ENCODE measurements at places on chromosomes 7 and 10. TPM values are rescaled to one million over a fixed set of nuclear protein-coding genes. Genes with fewer than 3 reads are reported as not detected.

NCF1 gene
- total RNA-seq: 4.5 TPM

DNA sequence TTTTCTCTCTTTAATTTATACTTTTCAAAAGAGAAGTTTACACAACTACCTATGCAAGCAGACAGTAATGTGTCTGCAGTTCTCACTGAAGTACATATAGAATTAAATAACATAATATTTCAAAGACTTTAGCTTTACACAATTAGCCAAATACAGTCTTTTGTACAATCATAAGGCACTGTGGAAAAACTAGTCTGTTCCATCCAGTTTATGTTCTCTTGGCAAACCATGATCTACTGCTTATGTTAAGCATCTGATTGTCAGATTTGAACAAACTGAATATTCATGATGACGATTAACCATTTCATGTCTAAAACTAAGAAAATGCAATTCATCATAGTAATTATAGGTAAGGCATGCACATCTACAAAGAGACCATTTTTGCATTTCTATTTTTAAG, 842 bp downstream of the SEMA3A start:
- peak overlapping the region; percentile 67 for H3K4me3 ChIP-seq
- H3K27ac ChIP-seq: peak overlapping the region; percentile 77
- no peaks in the 10 kb centered on the region for H3K27me3 ChIP-seq

SCIN gene
- total RNA-seq: 0.50 TPM

GRCh38 chr7:102080434-102081243, 206.0 kb upstream of the SH2B2 start:
- H3K4me1 ChIP-seq: no peaks in the 10 kb centered on the region
- DNase-seq: no peak
- no peak overlapping the region for H3K4me3 ChIP-seq
- H3K36me3 ChIP-seq: no peaks in the 10 kb centered on the region
- no peaks in the 10 kb centered on the region for H3K27me3 ChIP-seq

DNA sequence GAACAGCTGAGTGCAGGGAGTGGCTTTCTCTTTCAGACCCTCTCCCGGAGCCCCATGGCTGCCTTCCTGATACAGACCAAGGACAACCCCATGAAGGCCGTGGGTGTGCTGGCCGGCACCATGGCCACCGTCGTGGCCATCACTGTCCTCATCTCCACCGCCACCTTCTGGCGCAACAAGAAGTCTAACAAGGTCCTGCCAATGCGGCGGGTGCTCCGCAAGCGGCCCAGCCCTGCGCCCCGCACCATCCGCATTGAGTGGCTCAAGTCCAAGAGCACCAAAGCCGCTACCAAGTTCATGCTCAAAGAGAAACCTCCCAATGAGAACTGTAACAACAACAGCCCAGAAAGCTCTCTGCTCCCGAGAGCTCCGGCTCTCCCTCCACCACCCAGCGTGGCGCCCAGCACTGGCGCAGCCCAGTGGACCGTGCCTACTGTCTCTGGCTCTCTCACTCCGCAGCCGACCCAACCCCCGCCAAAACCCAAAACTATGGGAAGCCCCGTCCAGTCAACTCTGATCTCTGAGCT, 11.2 kb downstream of the LRIT2 start:
- no peaks in the 10 kb centered on the region for H3K27me3 ChIP-seq
- H3K4me3 ChIP-seq: no peak overlapping the region
- no peak for DNase-seq
- H3K4me1 ChIP-seq: no peaks in the 10 kb centered on the region

DNA sequence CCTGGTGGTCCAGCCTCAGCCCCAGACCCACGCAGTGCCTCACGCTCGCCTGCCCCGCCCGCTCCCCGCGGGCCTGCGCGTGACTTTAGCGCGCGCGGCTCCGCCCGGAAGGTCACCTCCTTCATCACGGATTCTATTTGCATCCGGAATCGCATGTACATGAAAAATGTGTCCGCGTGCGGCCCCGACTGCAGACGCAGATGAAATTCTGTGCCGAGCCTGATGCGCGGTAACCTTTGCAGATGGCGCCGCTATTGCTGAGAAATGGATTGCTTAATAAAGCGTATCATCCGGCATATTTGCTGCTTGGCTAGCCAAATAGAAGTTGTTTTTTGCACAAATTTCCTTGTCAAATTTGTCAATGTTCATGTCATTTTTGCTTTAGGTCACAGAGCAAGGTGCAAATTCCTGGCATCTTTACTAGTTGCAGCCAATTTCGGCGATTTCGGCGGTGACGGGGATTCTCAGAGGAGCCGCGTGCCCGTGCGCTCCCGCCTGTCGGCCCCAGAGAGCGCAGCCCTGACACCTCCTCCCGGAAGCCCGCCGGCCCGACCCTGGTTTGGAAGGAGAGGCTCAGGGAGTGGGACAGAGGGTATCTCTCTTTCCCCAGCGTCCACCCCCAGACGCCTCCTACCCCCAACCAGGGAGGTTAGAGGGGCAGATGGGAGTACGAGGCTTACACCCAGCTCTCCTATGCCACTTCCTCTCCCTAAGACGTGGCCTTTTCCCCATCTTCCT, 85.9 kb upstream of the PAX2 start:
- no peaks in the 10 kb centered on the region for H3K36me3 ChIP-seq
- H3K27ac ChIP-seq: no peak overlapping the region
- peaks cover 29% of the 10 kb centered on the region for H3K4me1 ChIP-seq
- H3K27me3 ChIP-seq: peaks cover 56% of the 10 kb centered on the region
- no peak for DNase-seq

DNA sequence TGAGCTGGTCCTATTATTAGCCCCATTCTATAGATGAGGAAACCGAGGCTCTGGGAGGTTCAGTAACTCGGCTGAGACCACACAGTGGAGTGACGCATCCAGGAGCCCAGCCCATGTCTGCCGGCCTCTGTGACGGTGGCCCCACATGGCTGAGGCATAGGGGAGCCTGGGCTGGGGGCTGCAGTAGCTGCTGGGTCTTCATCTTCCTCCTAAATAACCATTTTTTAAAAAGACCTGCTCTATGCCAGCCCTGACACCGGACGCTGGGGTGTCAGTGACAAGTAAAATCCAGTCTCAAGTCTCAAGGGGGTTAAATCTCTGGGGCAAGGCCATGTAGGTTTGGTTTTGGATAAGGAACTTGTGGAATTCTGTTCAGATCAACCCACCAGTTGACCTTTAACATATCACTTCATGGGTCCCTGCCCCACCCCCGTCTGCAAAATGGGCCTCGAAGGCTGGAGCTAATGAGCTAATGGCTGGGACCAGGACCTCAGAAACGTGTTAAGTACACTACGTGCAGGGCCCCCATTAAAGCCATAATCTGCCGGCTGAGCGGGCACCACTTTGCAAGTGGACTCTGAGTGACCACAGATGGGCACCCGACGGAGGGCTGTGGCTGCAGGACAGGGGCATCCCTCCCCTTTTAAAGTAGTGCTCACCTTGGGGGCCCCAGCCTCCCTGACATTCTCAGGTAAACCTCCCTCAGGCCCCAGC, 136.5 kb upstream of the UNC5B start:
- DNase-seq: no peak
- H3K27me3 ChIP-seq: no peaks in the 10 kb centered on the region
- no peaks in the 10 kb centered on the region for H3K4me1 ChIP-seq
- no peak overlapping the region for H3K4me3 ChIP-seq
- H3K27ac ChIP-seq: no peak overlapping the region
- no peaks in the 10 kb centered on the region for H3K36me3 ChIP-seq

DNA sequence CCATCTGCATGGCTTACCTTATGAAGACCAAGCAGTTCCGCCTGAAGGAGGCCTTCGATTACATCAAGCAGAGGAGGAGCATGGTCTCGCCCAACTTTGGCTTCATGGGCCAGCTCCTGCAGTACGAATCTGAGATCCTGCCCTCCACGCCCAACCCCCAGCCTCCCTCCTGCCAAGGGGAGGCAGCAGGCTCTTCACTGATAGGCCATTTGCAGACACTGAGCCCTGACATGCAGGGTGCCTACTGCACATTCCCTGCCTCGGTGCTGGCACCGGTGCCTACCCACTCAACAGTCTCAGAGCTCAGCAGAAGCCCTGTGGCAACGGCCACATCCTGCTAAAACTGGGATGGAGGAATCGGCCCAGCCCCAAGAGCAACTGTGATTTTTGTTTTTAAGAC, 12.4 kb downstream of the DUSP5 start:
- H3K4me3 ChIP-seq: no peak overlapping the region
- H3K36me3 ChIP-seq: no peaks in the 10 kb centered on the region
- H3K27ac ChIP-seq: no peak overlapping the region
- no peak for DNase-seq

DNA sequence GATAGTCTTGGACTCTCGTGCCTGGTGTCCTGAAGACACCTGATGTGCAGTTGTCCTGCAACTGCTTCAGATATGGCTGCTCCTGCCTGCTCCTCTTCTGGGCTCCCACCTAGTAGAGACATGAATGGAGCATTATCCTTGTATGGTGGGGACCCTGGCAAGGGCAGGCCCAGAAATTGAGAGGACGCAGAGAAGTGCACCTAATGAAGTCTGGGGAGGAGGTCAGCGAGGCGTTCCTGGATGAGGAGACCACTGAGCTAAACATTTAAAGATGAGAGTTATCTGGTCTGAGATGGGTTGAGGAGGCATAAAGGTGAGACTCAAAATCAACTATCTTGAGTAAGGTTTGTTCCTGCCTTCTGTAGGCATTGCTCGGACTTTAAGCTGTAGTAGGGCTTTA, 66.3 kb downstream of the WDFY4 start:
- H3K27ac ChIP-seq: no peak overlapping the region
- no peak overlapping the region for H3K4me3 ChIP-seq
- H3K27me3 ChIP-seq: no peaks in the 10 kb centered on the region
- DNase-seq: peak; percentile 75
- no peaks in the 10 kb centered on the region for H3K36me3 ChIP-seq

DNA sequence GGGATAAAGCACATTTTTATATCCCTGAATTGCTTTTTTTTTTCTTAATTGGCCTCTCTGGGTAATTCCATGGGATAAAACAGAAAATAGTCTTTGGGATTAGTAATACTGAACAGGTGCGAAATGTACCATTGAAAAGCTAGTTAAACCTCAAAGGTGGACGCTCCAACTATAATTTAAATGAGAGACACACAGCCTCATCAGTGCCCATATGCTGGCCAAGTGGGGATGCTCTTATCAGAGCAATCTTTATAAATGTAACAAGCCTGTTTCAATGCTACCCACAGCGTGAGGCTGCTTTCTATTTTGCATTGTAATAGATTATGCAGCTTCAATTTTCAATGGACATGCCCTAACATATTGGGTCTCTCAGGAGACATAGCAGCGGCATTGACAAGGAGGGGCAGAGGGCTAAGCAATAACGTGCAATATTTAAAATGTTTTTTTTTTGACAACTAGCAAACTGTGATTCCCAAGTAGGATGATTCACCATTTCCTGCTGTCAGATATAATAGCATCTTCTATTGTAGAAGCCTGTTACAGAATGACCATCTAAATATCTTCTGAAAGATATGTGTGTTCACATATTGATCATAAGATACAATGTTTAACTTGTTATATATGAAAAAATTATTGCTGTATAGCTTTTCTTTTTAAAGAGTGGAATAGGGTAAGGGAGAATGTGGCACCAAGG, 91.3 kb upstream of the BET1 start:
- H3K36me3 ChIP-seq: no peaks in the 10 kb centered on the region
- no peak for DNase-seq
- H3K27ac ChIP-seq: no peak overlapping the region
- H3K4me3 ChIP-seq: no peak overlapping the region

DNA sequence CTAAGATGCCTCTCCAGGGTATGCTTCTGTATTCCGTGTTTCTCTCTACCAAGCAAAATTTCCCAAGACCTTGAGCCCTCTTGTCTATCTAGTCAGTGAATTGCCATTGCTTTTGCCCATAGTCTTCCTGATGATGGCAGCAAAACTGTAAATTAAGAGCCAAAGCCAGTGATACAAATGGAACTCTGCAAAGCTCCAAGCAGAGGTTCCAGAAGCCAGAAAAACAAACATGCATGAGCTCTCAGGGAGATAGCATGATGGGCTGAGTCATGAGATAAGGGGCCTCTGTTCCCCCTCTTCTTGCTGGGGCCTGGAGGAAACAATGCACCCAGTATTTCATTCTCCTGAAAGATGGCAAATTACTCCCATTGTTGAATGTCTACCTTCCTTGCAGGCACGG, 24.7 kb downstream of the LSMEM1 start:
- H3K36me3 ChIP-seq: no peaks in the 10 kb centered on the region
- peaks cover 19% of the 10 kb centered on the region for H3K4me1 ChIP-seq
- DNase-seq: no peak
- H3K4me3 ChIP-seq: no peak overlapping the region
- H3K27ac ChIP-seq: no peak overlapping the region

GRCh38 chr10:60732198-60732806, 46.0 kb upstream of the CDK1 start:
- H3K36me3 ChIP-seq: no peaks in the 10 kb centered on the region
- H3K4me1 ChIP-seq: peaks cover 17% of the 10 kb centered on the region
- peaks cover 17% of the 10 kb centered on the region for H3K27me3 ChIP-seq
- no peak for DNase-seq
- H3K4me3 ChIP-seq: peak overlapping the region; percentile 60
- H3K27ac ChIP-seq: no peak overlapping the region

- no peak overlapping the region for H3K4me3 ChIP-seq
- H3K27ac ChIP-seq: no peak overlapping the region
- DNase-seq: peak; percentile 88
- no peaks in the 10 kb centered on the region for H3K27me3 ChIP-seq
- no peaks in the 10 kb centered on the region for H3K4me1 ChIP-seq
Observed at GRCh38 chr10:23927576-23928325, 281.2 kb upstream of the KIAA1217 start.

- no peaks in the 10 kb centered on the region for H3K4me1 ChIP-seq
- no peak for DNase-seq
- no peaks in the 10 kb centered on the region for H3K36me3 ChIP-seq
- no peak overlapping the region for H3K27ac ChIP-seq
- H3K27me3 ChIP-seq: no peaks in the 10 kb centered on the region
- no peak overlapping the region for H3K4me3 ChIP-seq
Observed at GRCh38 chr10:5321273-5321672, 43.5 kb upstream of the UCN3 start.

- no peak overlapping the region for H3K4me3 ChIP-seq
- no peaks in the 10 kb centered on the region for H3K27me3 ChIP-seq
- DNase-seq: no peak
Observed at GRCh38 chr7:140200061-140200989, 23.5 kb upstream of the KDM7A start.

DNA sequence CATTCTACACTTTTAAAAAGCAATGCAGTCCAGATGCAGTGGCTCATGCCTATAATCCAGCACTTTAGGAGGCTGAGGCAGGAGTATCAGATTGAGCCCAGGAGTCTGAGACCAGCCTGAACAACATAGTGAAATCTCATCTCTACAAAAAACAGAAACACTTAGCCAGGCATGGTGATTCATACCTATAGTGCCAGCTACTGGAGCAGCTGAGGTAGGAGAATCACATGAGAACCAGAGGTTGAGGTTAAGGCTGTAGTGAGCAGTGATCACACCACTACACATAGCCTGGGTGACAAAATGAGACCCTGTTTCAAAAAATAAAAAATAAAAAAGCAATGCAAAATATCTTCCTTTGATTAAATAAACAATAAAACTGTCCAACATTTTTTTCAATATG, 205.2 kb downstream of the GRM8 start:
- H3K27ac ChIP-seq: no peak overlapping the region
- no peaks in the 10 kb centered on the region for H3K4me1 ChIP-seq
- H3K36me3 ChIP-seq: no peaks in the 10 kb centered on the region
- H3K4me3 ChIP-seq: no peak overlapping the region
- no peaks in the 10 kb centered on the region for H3K27me3 ChIP-seq

- DNase-seq: peak; percentile 88
- no peaks in the 10 kb centered on the region for H3K4me1 ChIP-seq
- no peaks in the 10 kb centered on the region for H3K36me3 ChIP-seq
- H3K4me3 ChIP-seq: no peak overlapping the region
Observed at GRCh38 chr10:126583552-126584200, 86.8 kb downstream of the C10orf90 start.

FAM25C gene
- total RNA-seq: not detected
